ENCODE measurements at places on chromosomes 3 and 15.

GRCh38 chr3:189235214-189235613 is 63.4 kb downstream of the TPRG1 start:
- DNase-seq: no peak

GRCh38 chr15:62951481-62951880 is 91.1 kb upstream of the TPM1 start:
- DNase-seq: no peak

DNA sequence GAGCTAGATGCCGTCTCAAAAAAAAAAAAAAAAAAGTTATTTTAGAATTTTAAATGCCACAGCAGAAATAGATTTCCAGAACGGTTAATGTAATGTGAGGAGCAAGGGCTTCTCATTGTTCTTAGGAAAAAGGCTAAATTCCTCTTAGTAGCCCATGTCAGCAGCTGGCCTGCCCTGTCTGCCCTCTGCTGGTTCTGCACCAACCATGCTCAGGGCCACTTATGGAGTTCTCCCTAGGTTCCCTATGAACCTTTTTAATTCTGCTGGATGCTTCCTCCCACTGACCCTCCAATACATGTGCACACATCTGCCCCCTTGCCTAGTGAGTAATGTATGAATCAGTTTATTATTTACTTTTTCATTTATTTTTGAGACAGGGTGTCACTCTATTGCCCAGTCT is 32.2 kb upstream of the DPPA4 start:
- peak; percentile 51 for DNase-seq

DNA sequence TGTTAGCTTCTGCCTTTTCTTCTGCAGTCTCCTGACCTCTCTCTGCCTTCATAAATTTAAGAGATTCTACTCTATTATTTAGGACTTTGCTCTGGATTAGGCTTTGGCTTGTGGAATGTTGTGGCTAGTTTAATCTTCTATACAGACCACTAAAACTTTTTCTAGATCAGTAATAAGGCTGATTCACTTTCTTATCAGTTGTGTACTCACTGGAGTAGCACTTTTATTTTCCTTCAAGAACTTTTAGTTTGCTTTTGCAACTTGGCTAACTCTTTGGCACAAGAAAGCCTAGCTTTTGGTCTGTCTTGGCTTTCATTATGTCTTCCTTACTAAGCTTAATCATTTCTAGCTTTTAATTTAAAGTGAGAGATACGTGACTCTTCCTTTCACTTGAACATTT is 265.5 kb upstream of the TBC1D5 start:
- DNase-seq: no peak

DNA sequence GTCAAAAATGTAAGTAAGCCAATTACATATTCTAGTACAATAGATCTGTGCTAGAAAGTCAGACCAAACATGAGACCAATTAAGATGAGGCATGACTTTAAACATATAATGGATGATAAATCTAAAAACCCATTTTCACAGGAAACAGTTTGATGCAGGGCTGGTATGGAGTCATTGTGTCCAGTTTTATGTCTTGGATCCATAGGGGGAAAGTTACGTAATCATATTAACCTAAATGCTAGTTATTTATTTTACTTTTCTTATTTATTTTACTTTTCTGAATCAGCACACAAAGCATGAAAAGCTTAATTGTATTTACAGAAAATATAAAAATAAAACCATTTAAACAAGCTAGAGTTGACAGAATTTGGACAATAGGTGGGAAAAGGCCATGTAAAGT is 26.3 kb upstream of the TMCC1 start:
- no peak for DNase-seq

GRCh38 chr3:123534264-123534663 is 50.6 kb downstream of the HACD2 start:
- DNase-seq: no peak

- no peak for DNase-seq
Measured at GRCh38 chr3:49278548-49278947, 1.5 kb upstream of the C3orf62 start.

DNA sequence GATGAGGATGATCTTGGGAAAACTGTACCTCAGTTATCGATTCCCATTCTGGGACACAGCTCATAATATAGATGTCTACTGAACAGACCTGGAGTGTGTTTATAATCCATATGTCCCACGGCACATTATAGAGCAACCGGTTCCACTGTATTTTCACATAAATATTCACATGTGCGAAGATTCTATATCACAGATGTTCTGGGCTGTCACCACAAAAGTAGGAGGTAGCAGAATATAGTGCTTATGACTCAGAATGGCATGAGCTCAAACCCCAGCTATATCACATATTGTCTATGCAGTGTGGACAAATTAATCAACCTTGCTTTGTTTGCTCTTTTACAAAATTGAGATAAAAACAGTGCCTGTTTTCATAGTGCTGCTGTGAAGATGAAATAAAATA is 640.3 kb upstream of the ADAMTS9 start:
- DNase-seq: no peak

DNA sequence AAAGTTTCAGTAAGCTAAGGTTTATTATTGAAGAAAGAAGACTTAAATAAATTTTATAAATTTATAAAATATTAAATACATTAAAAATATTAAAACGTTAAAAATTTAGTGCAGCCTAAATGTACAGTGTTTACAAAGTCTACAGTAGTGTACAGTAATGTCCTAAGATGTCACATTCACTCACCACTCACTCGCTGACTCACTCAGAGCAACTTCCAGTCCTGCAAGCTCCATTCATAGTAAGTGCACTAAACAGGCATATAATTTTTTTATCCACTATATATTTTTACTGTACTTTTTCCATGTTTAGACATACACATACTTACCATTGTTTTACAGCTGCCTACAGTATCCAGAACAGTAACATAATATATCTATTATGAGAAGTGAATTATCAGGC is 51.5 kb downstream of the TJP1 start:
- no peak for DNase-seq

GRCh38 chr3:35254917-35255316 is 384.4 kb upstream of the ARPP21 start:
- DNase-seq: no peak

GRCh38 chr3:190076136-190076535 is 44.6 kb downstream of the P3H2 start:
- DNase-seq: no peak

GRCh38 chr15:91887921-91888373 is 34.4 kb downstream of the SLCO3A1 start:
- DNase-seq: no peak

DNA sequence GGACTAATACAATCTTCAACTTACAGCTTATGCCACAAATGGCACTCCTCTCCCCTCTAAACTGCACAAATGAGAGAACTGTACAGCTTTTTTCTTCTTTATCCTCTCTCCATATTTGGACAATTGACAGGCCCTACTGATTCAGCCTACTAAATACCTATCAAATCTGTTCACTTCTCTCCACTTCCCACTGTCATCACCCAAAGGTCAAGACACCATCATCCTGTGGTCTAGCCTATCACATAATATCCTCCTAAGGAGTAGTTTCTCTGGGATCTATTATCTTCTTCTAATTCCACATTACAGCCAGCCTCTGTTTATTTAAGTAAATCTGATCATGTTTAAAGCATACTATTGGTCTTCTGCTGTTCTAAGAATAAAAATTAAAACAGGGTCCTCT is 33.0 kb upstream of the SLC12A8 start:
- DNase-seq: no peak

- no peak for DNase-seq
Measured at GRCh38 chr15:98040146-98040545, 79.6 kb downstream of the ARRDC4 start.

GRCh38 chr3:11455956-11456355 is 183.8 kb downstream of the ATG7 start:
- peak; percentile 48 for DNase-seq

DNA sequence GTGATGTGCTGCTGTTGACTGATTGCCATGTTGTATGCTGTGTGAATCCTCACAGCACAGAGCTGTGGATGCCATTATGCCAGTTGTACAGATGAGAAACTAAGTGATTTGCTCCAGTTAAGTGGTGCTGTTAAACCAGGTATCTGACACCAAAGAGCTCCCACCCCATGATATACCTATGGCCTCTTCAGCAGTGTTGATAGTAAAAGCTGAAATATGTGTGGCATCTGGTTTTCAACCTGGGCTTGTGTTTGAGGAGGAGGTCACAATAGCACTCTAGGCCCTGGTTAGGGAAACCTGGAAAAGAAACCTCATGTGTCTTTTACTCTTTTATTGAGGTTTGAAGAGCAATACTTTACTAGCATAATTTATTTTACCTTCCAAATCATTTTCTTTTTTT is 21.4 kb downstream of the RAD54L2 start:
- DNase-seq: no peak

GRCh38 chr3:122032531-122032930 is 10.5 kb upstream of the ILDR1 start:
- no peak for DNase-seq

DNA sequence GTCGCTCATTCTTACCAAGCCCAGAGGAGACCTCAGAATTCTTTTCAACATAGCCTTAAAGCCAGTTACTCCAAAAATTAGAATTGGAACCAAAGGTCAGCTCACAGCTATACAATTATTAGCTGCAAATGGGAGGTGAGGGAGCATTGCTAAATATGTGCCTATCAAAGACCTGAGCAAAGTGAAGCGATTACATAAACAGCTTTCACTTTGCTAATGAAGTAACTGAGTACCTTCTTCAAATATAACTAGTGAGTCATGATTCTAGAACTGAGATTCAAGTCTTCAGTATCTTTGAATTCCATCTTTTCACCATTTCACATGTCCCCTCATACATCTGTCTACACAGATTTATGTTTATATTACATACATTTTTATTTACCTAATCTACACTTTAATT is 122.6 kb downstream of the P2RY1 start:
- DNase-seq: no peak

DNA sequence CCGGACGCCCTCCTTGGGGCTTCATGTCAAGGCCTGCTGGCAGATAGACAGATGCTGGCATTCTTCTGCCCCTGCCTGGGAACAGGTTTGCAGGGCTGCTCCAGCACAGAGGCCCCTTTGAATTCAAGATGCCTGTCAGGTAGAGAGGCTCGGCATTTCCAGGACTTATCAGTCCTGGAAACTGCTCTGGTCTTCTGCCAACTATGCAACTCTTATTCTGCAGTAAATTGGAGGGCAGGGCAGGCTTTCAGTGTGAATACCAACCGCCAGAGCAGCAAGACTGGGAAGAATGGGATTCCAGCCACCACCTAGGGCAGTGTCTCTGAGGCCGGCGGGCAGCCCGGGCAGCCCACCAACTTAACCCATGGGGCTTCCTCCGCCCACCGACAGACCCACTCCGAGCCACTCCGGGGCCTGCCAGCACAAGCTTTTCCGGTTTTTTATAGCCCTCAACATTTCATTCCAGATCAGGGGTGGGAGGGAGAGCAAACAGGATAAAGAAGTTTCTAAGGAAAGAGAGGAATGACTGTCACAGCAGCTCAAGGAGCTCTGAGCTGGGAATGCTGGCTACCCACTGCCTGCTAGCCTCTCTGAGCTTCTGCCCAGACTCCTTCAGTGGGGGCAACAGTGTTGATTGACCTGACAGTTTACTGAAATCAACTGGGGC is 140.9 kb downstream of the NTRK3 start:
- no peak for DNase-seq

- no peak for DNase-seq
Measured at GRCh38 chr3:186843039-186843432, 526 bp downstream of the ADIPOQ start.

GRCh38 chr3:194080913-194081800 is 54.8 kb upstream of the HES1 start:
- no peak for DNase-seq

DNA sequence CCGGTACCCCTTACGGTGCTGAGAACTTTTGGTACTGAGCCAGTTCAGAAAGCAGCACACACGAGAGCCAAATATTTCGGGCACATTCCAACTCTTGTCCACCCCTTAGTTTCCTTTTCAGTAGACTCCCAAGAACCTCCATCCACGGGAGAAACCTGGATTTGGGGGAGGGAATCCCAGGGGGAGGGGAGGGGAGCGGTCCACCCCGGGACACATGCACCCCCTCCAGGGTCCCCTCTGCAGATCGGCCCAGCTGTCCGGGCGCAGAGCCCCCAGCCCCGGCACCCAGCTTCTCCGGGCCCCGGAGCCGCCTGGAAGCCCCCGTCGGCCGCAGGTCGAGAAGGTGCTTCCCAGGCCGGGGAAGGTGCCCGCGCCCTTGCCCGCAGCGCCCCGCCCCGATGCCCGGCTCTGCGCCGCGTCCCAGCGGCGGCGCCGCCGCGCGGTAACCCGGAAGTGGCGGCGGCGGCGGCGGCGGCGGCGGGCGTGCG is 455 bp upstream of the ABHD17C start:
- no peak for DNase-seq

GRCh38 chr3:63607716-63608115 is 44.8 kb upstream of the SNTN start:
- no peak for DNase-seq

- peak; percentile 8 for DNase-seq
Measured at GRCh38 chr3:157347577-157348303, 88.9 kb upstream of the PTX3 start.

Data from hematopoietic multipotent progenitor cell treated with erythropoietin and hydrocortisone succinate and interleukin-3 and kit ligand, for 4 days (in vitro differentiated cells).